ENCODE measurements at places on chromosomes 1 and 21.

DNA sequence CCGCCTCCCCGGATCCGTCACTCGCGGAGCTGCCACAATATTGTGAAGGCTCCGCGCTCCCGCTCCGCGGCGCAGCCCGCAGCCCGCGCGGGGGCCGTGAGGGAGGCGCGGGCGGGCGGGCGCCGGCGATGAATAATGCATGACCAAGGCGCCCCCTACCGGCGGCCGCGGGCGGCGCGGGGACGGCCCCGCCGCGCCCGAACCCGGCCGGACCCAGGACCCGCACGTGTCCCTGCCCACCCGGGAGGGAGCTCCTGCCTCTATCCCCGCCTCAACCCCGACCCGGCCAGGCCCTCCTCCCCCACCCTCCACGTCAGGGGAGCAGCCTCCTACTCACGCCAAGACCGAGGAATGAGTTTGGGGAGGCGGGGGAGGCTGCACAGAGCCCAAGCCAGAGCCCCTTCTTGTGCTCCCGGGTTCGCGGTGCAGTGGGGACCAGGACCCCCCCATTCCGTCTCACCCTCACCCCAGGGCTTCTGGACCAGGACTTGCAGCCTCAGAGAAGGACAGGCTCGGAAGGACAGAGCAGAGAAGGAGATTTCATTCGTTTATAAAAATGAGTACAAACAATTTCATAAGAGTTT, 70.8 kb upstream of the CASZ1 start:
- DNase-seq: no peak

DNA sequence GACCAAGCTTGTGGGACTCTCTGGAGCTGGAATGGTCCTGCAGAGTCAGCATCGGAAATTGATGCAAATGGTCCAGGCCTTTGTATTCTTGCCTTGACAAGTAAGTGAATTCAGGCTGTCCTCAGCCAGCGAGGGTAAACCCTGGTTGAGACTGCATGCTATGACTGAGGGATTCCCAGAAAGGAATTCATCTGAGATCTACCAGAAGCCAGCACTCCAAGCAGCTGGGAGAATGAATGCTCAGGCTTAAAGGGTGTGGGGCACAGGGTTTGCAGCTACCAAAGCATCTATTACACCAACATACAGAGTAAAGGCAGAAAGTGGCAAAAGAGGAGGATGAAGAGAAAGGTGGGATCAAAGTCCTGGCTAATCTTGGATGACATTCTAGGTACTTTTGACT, 257.0 kb upstream of the LYPLAL1 start:
- no peak for DNase-seq

DNA sequence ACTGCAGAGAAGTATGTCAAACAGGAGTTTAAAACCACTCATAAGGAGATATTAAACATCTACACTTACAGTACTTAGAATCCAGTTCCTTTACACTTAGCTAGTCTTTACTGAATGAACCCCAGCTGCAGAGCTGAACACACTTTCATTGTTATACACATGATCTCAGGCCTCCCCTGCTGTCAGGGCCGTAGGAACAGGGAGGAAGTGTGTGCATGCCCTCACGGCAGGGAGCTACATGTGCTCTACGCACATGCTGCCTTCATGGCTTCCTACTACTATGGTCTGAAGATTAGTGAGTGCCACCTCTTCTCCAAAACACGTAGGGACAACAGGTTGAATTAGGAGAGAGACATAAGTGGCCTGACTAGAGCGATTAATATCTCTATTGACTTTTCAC, 191.5 kb downstream of the SIPA1L2 start:
- DNase-seq: no peak

GRCh38 chr1:71743862-71744261, 538.5 kb downstream of the NEGR1 start:
- DNase-seq: no peak

- DNase-seq: no peak
These were observed 263.4 kb downstream of the NPHP4 start for GRCh38 chr1:5728663-5729355.

DNA sequence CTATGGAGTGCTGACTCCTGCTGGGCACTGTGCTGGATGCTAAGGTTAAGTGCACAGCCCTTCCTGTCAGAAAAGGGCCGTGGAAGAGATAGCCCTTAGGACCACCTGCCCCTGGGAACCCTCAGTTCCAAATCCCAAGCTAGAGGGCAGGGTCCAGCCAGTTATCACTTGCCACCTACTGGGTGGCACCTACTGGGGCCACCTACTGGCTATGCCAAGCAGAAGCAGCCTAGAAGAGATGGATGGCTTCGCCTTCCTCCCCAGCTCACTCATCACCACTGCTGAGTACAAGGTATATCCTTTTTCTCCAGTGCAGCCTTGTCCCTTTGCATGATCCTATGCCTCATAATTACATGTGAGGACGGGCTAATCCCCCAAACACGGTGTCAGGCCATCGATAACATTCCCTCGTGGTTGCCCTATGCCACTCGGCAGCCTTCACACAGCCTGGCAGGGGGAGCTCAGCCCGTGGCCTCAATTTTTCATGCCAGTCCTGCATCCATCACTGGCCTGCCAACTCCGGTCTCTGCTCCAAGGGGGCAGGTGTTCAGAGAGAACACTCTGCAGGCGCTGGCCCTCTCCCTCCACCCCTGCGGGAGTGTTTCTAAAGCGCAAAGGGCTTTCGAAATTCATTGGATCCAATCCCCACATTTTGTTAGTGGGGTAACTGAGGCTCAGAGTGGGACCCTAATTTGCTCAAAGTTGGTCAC, 49.0 kb downstream of the SYT2 start:
- no peak for DNase-seq

GRCh38 chr21:32782698-32783097, 11.1 kb upstream of the PAXBP1 start:
- DNase-seq: no peak

DNA sequence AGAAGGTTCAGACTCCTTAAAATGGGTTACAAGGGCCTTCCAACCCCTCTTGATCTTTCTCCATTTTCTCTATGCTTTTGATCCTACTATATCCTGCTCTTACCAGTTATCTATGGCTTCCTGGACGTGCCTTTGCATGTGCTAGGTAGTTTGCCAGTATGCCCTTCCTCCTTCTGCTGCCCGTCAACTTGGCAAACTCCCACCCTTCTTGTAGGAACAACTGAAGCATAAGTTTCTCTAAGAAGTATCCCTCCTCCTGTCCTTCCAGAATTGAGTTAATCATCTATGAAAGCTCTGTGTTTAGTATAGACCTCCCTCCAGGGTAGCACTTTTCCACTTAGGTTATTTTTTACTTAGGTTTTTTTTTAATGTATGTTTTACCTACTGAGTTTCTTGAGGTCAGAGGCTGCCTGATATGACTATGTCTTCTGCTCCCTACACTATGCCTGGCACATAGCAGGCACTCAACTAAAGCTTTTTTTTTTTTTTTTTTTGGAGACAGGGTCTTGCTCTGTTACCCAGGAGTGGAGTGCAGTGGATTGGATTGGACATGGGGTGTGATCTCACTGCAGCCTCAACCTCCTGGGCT, 10.0 kb upstream of the IGSF3 start:
- DNase-seq: no peak

GRCh38 chr1:117616967-117617366, 11.1 kb downstream of the TENT5C start:
- DNase-seq: no peak

DNA sequence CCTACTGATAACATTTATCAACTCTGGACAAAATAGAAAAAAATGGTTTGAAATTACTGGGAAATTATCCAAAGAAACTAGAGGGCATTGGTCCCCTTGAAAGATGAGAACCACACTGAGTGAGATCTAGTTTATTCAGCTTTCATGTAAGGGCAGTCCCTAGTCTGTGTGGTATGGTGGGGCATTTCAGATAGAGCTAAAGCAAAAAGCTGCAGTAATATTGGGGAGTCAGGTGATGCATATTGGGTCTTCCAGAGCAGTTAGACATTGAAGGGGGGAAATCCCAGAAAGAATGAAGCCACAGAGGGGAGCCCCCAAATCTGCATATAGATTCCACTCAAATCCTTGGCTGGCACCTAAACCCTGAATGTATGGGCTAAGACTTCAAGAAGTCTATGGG, 347.7 kb upstream of the POU3F1 start:
- DNase-seq: no peak

- no peak for DNase-seq
These were observed 2.5 kb upstream of the TFAP2E start for GRCh38 chr1:35570589-35571137.

GRCh38 chr1:58255192-58255591, 291.3 kb downstream of the OMA1 start:
- no peak for DNase-seq

DNA sequence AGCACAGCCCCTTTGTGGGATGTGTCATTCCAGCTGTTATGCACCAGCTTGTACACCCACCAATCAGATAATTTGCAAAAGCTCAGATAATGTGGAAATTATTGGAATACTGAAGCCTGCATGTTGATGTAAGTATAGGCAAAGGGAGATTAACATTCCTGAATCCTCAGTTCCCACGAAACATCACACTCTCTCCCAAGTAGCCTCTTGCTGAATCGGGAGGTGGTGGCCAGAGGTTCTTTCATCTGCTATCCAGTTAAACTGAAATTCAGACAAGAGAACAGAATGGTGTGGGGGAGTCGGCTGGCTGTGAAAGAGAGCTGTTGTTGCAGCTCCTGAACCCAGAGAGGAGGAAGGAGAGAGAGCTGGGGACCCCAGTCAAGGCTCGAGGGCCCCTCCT, 170.9 kb downstream of the ZBTB18 start:
- DNase-seq: no peak

DNA sequence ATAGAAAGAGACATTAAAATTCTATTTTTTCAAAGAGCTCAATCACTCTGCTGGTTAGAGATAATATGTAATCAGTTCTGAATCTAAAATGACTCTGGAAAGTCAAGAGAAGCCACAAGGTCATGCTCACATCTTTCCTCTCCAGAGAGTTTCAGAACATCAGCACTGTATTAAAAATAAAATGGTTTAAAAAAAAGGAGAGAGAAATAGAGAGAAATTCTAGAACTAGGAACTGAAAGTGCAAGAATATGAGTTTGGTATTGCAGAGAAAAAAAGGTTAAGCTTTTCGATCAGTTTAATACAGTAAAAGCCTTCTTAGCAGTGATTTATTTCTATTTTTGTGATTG, 44.0 kb upstream of the DIPK1A start:
- no peak for DNase-seq

DNA sequence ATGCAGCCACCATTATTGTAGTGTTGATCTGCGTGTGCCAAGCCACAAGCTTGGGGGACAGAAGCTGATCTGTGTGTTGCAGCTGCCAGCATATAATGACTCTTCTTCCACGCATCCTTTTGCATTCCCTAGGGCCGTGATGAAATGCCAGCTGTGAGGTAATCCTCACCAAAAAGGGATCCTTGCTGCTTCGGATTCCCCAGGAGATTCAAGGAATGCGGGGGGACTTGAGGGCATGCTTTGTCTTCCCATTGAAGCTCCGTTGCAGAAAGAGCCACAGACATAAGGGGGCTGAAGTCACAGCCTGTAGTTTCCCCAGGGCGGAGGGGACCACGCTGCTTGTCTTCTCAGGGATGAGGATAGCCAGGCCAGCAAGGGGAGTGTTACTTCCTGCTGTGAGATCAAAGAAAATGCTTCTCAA, 281.6 kb upstream of the FMN2 start:
- no peak for DNase-seq

- DNase-seq: peak; percentile 44
These were observed 25.1 kb upstream of the PLXNA2 start for GRCh38 chr1:208269338-208269666.

DNA sequence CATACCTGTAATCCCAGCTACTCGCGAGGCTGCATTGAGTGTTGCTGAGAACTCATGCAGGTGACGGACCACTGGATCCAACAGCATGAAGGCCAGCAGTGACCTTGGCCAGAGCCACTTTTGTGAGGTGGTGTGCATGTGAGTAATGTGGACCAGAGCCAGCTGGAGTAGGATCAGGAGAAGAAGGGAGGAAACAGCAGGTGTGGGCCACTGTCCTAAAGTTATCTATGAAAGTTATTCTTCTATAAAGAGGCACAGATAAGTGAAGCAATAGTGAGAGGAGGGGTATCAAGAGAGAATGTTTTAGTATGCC, 47.8 kb downstream of the TCP10L start:
- DNase-seq: no peak

- DNase-seq: no peak
These were observed 6.8 kb downstream of the SPRR5 start for GRCh38 chr1:152953761-152954160.

DNA sequence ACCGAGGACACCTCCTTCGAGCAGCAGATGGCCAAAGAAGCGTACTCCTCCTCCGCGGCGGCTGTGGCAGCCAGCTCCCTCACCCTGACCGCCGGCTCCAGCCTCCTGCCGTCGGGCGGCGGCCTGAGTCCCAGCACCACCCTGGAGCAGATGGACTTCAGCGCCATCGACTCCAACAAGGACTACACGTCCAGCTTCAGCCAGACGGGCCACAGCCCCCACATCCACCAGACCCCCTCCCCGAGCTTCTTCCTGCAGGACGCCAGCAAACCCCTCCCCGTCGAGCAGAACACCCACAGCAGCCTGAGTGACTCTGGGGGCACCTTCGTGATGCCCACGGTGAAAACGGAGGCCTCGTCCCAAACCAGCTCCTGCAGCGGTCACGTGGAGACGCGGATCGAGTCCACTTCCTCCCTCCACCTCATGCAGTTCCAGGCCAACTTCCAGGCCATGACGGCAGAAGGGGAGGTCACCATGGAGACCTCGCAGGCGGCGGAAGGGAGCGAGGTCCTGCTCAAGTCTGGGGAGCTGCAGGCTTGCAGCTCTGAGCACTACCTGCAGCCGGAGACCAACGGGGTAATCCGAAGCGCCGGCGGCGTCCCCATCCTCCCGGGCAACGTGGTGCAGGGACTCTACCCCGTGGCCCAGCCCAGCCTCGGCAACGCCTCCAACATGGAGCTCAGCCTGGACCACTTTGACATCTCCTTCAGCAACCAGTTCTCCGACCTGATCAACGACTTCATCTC, 106.8 kb upstream of the VAMP3 start:
- DNase-seq: no peak

DNA sequence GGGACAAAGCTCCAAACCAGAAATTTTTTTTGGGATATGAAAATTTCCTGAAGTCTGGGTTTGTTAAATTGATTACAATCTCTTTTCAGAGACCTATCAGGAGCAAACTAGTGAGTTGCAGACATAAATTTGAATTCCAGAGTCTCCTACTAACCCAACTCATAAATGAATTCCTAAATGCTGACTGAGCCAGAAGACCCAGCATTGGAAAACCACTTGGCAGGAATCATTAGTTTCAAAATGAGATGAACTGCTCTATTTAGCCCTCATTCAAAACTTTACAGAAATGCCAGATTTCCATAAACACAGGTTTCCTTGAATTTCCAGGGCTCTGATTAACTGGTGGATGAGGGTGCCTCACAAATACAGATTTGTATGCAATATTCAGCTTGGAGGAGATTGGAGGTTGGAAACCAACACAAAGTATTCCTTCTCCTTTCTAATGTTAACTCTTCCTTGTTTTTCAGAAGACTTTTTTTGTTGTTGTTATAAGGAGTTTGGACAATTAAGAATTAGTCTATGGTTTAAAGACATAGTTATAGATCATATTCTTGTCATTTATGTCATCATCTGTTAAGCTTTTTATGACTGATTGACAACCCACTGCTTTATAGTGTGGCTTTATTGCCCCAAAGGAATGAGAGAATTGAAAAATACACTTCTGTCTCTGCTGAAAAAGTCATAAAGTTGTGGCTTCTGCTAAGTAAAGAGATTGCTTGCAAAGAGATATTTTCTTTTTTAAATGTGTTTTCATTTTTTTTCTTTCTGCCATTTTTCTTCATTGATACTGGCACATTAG, 222.8 kb downstream of the HLX start:
- DNase-seq: no peak
